ENCODE measurements at places on chromosomes 12 and 14. TPM values are rescaled to one million over a fixed set of nuclear protein-coding genes. Genes with fewer than 3 reads are reported as not detected.
A peak's percentile ranks its signal among the peaks of the same experiment; 100 is the strongest.

GRCh38 chr12:41092115-41092514 is 96.0 kb upstream of the PDZRN4 start:
- no peaks in the 10 kb centered on the region for H3K36me3 ChIP-seq
- H3K4me1 ChIP-seq, result no peaks in the 10 kb centered on the region
- DNase-seq, result no peak
- H3K4me3 ChIP-seq, result no peak overlapping the region
- H3K27ac ChIP-seq, result no peak overlapping the region

- H3K4me3 ChIP-seq, result peak overlapping the region; percentile 42
- no peaks in the 10 kb centered on the region for H3K36me3 ChIP-seq
- peak overlapping the region; percentile 65 for H3K27ac ChIP-seq
Observed at GRCh38 chr14:73753887-73754795, 40.0 kb upstream of the PNMA1 start.

- no peak for DNase-seq
- H3K27ac ChIP-seq, result no peak overlapping the region
- H3K36me3 ChIP-seq, result no peaks in the 10 kb centered on the region
- no peaks in the 10 kb centered on the region for H3K27me3 ChIP-seq
- H3K4me3 ChIP-seq, result no peak overlapping the region
- no peaks in the 10 kb centered on the region for H3K4me1 ChIP-seq
Observed at GRCh38 chr12:62865937-62866336, 69.0 kb downstream of the PPM1H start.

DNA sequence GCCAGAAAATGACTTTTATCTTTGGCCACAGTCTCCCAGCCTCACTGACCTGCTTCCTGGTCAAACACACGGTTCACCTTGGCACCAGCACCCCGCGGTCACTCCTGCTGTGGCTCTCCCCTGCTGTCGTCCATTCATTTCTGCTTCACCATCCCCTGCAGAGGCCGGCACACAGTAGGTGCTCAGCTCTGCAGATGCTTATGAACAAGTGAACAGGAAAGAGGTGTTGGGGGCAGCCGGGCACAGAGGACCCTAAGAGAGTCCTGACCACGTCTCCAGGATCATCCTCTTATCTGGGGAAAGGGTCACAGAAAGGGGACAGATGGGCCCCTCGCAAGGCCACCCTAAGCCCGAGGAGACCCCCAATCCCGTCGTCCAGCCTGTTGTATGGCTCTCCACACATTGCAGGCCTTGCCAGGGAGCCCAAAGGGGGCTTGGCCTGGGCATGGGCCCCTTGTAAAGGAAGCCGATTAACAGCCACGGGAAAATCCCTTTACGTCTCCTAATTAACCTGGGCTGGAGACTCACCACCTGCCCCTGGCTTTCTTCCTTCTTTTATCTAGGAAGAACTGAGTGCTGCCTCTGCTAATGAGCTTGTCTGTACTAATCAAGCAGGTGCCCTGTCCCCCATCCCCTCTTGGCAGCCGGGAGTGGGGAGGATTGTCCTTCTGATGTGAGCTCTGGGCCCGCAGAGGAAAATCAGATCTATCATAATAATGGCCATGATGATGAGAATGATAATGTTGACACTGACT is 119.2 kb downstream of the AACS start:
- no peak overlapping the region for H3K27ac ChIP-seq
- DNase-seq, result no peak

- H3K27me3 ChIP-seq, result no peaks in the 10 kb centered on the region
- H3K27ac ChIP-seq, result no peak overlapping the region
Observed at GRCh38 chr12:18595412-18595811, 142.4 kb downstream of the PLCZ1 start.

- peaks cover 11% of the 10 kb centered on the region for H3K36me3 ChIP-seq
- no peak for DNase-seq
- no peaks in the 10 kb centered on the region for H3K27me3 ChIP-seq
- no peak overlapping the region for H3K4me3 ChIP-seq
- no peaks in the 10 kb centered on the region for H3K4me1 ChIP-seq
Observed at GRCh38 chr12:26906704-26907103, 31.1 kb downstream of the INTS13 start.

DNA sequence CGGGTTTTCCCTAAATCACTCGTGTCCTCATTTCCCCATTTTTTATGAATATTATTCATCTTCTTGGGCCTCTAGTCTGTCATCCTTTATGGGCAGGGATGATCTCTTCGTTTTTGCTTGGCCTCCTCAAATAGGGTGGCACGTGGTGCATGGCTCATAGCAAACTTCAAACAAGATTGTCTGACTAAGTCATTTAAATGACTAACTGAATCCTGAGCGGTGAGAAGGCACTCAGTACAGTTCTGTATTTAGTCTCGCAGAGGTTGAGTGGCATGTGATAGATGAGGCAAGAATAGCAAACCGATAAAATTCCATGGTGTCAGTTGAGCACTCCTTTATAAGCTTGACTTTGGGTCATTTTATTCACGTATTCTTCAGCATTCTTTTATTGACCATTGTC is 5.7 kb upstream of the JDP2 start:
- H3K27me3 ChIP-seq, result peaks cover 6% of the 10 kb centered on the region
- no peaks in the 10 kb centered on the region for H3K36me3 ChIP-seq
- H3K27ac ChIP-seq, result no peak overlapping the region
- H3K4me1 ChIP-seq, result peaks cover 5% of the 10 kb centered on the region

DNA sequence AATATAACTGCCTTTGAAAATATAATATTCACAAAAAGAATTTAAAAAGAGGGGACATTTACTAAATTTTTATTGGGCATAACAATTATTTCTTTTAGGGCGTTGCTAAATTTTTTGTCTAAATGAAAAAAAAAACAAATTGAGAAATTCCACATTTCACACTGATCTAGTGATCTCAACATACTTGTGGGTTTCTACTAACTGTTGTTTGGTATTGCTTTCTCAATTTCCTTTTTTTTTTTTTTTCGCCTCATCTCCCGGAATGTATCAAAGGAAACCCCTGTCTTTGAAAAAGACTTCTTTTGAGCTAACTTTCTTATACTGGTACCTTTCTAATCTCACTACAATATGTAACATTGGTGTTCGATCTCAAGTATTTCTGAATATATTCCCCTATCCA is at the start of gene CLEC4D:
Gene CLEC4D, plus strand, starts transcription at position 248 of the 400 bp plus-strand sequence. CDS start 230 bp downstream, outside the sequence.
- no peaks in the 10 kb centered on the region for H3K36me3 ChIP-seq
- no peak for DNase-seq
- H3K27ac ChIP-seq, result no peak within 1 kb of the TSS
- H3K4me3 ChIP-seq, result no peak within 1 kb of the TSS
- H3K27me3 ChIP-seq, result peaks cover 6% of the 10 kb centered on the region

DNA sequence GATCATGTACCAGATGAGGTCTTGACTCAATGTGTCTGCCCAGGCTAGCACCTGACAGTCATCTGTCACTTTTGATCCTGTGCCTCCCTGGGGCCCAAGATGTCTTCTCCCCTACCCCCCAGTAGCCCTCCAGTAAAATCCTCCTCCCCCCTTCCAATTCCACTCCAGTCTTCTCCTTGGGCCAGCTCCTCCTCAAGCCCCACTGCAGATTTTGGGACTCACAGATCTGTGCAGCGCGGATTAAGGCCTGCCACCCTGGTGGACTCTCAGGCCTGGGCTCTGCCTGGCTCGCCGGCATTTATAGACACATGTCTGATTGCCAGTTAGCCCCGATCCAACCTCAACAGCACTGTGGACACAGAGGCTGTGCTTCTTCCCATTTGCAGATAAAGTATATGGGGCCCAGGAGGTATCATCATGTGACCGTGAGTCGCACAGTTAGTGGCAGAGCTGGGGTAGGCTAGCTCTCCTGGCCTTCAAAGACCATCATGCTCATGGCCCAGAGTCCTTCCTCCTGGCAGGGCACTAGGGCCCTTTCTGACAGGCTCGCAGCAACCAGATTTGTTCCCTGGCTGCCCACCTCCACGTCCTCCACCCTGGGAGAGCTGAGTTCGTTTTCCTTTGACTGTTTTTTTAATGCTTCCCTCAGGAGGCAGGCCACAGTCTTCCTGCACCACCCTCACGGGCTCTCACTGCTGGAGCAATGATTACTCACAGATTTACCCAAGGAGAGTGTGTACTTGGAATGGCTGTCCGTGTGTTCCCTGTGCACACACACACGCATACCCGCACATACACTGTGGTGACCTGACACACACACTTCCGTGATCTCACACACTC is 98.3 kb upstream of the DIO3 start:
- no peaks in the 10 kb centered on the region for H3K36me3 ChIP-seq
- H3K4me3 ChIP-seq, result no peak overlapping the region
- H3K4me1 ChIP-seq, result no peaks in the 10 kb centered on the region
- peaks cover 10% of the 10 kb centered on the region for H3K27me3 ChIP-seq
- no peak for DNase-seq

DNA sequence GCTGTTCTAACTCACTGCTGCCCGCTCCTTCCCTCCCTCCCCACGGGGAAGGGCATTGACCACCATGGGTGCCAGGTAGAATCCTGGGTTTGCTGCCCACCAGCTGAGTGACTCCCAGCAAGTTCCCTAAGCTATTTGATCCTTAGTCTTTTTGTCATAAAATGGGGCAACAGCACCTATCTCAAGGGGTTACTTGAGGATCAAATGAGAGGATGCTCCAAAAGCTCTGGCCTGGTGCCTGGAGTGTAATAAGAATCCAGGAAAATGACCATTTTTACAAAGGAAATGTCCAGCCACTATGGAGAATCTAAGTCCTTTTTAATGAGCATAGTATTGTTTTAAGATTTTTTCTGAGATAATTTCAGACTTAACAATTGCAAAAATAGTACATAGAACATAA is 61.4 kb upstream of the CMKLR1 start:
- H3K27ac ChIP-seq, result no peak overlapping the region
- no peaks in the 10 kb centered on the region for H3K27me3 ChIP-seq
- no peaks in the 10 kb centered on the region for H3K4me1 ChIP-seq
- no peaks in the 10 kb centered on the region for H3K36me3 ChIP-seq
- DNase-seq, result no peak

DNA sequence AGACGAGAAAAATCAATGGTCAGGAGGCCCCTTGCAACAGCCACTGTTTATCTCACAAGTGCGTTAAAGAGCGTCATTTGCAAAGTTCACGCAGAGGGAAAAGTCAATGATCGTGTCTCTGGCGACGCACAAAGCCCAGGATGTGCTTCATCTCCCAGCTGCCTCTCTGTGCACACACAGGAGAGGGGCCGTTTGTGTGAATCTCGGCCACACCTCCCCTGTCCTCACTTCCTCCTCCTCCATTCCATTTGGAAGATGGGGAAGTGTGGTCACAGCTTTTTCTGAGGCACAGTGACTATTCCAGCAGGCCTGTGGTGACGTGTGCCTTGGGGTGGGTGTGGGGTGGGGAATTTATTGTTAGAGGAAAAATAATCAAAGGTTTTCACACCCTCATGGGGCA is 90.4 kb downstream of the RBM19 start:
- no peak overlapping the region for H3K4me3 ChIP-seq
- no peaks in the 10 kb centered on the region for H3K36me3 ChIP-seq
- H3K4me1 ChIP-seq, result no peaks in the 10 kb centered on the region
- H3K27me3 ChIP-seq, result no peaks in the 10 kb centered on the region

Gene TAS2R43
- not detected for total RNA-seq

Gene GPD1
- total RNA-seq, result 0.70 TPM
